Fibroblast of lung (primary cell): ENCODE measurements at places on chromosomes 16 and 17. TPM values are rescaled to one million over a fixed set of nuclear protein-coding genes. Genes with fewer than 3 reads are reported as not detected.
A peak's percentile ranks its signal among the peaks of the same experiment; 100 is the strongest.

GRCh38 chr16:75371171-75371570 lies 62.1 kb downstream of the CFDP1 start:
- no peak overlapping the region for H3K4me3 ChIP-seq
- H3K36me3 ChIP-seq = no peaks in the 10 kb centered on the region
- peaks cover 2% of the 10 kb centered on the region for H3K4me1 ChIP-seq
- no peaks in the 10 kb centered on the region for H3K27me3 ChIP-seq
- H3K27ac ChIP-seq = no peak overlapping the region

DNA sequence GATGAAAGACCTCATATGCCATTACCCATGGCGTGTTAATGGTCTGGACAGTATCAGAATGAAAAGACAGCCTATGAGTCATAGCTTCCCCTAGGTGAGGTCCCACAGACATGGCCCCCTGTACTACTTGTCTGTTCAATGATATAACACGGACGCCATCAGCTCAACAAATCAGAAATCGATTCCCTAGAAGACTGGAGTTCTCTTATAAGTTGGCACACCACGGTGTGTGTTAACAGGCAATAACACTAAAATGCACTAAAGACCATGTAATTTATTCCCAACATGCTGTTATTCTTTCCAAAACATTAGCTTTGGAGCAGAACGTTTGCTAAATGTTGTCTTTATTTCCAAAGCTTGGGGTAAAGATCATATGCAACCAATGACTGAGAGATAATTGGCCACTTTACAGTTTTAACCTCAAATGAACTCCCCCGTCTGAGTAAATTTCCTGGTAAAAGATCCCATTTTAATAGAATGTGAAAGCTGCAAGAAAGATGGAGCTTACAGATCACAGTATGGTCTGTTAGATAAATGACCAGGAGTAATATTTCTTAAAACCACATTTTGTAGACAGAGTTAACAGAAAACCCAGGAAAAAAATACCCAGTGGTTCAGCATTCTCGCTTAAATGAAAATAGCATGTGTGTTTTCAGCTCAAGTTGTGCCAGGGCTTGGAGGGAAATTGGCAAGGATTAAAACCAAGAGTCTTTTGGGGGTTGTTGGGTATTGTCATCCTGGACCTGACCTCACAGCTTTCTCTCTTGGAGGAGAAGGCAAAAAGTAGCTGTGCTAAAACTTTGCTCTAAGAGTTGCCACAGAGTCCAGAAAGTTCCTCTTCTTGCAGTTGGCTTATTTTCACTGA lies 65.9 kb downstream of the PCTP start:
- no peak overlapping the region for H3K27ac ChIP-seq
- no peak for DNase-seq
- no peak overlapping the region for H3K4me3 ChIP-seq
- H3K27me3 ChIP-seq = no peaks in the 10 kb centered on the region
- no peaks in the 10 kb centered on the region for H3K36me3 ChIP-seq
- H3K4me1 ChIP-seq = no peaks in the 10 kb centered on the region

GRCh38 chr17:14201021-14201987 lies 35.4 kb downstream of the CDRT15 start:
- no peaks in the 10 kb centered on the region for H3K36me3 ChIP-seq
- no peak overlapping the region for H3K4me3 ChIP-seq
- H3K4me1 ChIP-seq = no peaks in the 10 kb centered on the region
- no peaks in the 10 kb centered on the region for H3K27me3 ChIP-seq
- no peak overlapping the region for H3K27ac ChIP-seq

DNA sequence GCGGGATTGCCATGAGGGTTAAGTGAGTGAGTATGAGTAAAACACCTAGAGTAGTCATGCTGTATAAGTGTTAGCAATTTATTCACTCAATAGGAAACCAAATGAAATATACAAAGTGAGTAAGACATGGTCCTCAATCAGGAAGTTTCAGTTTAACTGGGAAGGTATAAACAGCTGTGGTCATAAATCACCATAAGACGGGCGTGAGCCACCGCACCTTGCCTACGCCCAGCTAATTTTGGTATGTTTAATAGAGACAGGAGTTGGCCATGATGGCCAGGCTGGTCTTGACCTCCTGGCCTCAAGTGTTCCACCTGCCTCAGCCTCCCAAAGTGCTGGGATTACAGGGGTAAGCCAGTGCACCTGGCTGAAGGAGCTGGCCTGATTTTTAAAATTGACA lies 27.0 kb downstream of the RNF135 start:
- peaks cover 8% of the 10 kb centered on the region for H3K36me3 ChIP-seq
- no peaks in the 10 kb centered on the region for H3K4me1 ChIP-seq
- H3K27me3 ChIP-seq = no peaks in the 10 kb centered on the region
- no peak for DNase-seq

DNA sequence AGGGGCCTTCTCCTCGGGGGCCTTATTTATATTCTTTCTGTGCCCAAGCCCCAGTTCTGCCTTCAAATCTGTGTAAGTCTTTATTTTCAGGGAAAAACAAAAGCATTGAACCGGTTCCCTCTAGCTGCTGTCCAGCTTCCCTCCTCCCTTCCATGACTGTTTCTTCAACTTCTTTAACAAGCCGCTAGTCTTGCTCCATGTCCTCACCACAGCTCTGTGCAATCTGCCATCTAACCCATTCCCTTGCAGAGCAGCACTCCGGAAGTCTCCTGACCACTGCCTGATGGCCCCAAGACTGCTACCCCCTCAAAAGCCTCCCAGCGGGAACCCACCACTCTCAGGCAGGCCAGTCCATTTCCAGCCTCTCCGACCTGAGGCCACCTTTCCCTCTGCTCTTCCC lies 16.9 kb downstream of the EMC8 start:
- H3K27me3 ChIP-seq = no peaks in the 10 kb centered on the region
- peaks cover 10% of the 10 kb centered on the region for H3K4me1 ChIP-seq
- DNase-seq = peak; percentile 40

DNA sequence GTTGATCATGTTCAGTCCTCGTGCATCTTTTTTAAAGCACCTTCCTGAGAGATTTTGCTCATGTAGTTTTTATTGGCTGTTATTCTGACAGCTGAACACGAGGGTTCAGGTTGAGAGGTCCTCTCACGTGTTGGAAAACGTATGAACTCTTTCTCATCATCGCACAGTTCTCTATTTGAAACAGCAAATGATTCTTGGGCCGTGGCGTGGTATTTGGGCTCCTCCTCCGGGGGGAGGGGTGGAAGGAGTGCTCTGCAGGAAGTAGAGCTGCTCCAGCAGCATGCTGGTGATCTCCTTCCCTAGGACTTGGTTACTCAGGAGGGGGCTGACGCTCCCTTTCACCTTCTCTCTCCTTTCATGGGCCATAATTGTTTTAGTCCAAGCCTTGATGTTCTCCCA lies 70.4 kb downstream of the KSR1 start:
- H3K27me3 ChIP-seq = no peaks in the 10 kb centered on the region
- H3K4me1 ChIP-seq = no peaks in the 10 kb centered on the region
- H3K36me3 ChIP-seq = no peaks in the 10 kb centered on the region
- no peak overlapping the region for H3K4me3 ChIP-seq
- H3K27ac ChIP-seq = no peak overlapping the region
- peak; percentile 61 for DNase-seq

- no peak overlapping the region for H3K4me3 ChIP-seq
- no peaks in the 10 kb centered on the region for H3K36me3 ChIP-seq
- H3K4me1 ChIP-seq = peaks cover 7% of the 10 kb centered on the region
- H3K27me3 ChIP-seq = no peaks in the 10 kb centered on the region
- DNase-seq = no peak
- no peak overlapping the region for H3K27ac ChIP-seq
Observed at GRCh38 chr17:67838538-67838937, 13.2 kb downstream of the BPTF start.

- peaks cover 2% of the 10 kb centered on the region for H3K4me1 ChIP-seq
- no peak overlapping the region for H3K27ac ChIP-seq
- DNase-seq = no peak
- no peaks in the 10 kb centered on the region for H3K27me3 ChIP-seq
Observed at GRCh38 chr16:30084816-30085159, 6.9 kb downstream of the TBX6 start.

- H3K36me3 ChIP-seq = no peaks in the 10 kb centered on the region
- no peaks in the 10 kb centered on the region for H3K27me3 ChIP-seq
- no peak for DNase-seq
Observed at GRCh38 chr16:72898216-72898825, 149.6 kb downstream of the ZFHX3 start.

DNA sequence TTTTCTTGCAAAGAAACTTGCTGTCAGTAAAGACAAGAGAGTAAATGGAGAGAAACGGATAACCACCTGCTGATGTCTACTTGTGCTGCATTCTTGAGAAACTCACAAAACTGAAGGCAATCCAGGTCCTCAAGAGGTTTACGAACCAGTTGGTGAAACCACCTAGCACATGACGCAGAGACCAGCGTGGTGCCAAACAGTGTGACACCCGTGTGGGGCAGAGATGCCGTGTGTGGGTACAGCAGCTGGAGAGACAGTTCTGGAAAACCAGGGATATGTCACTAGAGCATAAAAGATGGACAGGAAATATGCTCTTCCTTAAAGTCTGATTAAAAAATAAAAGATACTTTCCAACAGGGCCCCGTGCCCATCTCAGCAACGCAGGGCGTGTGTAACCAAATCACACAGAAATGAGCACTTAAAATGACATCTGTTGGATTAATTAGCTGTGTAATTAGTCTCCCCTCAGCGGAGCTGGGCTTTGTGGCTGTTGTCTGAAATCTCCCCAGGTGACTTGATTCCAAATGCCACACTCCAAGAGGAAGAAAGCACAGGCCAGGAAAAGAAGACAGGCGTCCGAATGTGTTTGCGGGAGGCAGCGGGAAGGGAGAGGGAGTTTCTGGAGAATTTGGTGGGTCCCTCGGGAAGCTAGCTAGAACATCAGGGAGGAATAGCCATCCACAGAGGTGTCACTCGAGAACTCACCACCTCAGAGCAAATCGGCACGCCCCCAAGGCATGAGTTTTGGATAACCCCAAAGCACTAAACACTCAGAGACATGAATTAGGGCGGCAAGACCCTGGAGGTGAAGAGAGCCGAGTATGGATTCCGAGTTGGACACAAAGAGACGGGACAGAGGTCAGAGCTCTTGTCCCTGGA lies 109.8 kb downstream of the ZFHX3 start:
- peak overlapping the region; percentile 93 for H3K27ac ChIP-seq
- no peaks in the 10 kb centered on the region for H3K27me3 ChIP-seq
- no peaks in the 10 kb centered on the region for H3K36me3 ChIP-seq
- no peak for DNase-seq
- no peak overlapping the region for H3K4me3 ChIP-seq

GRCh38 chr16:58615280-58615679 lies 14.3 kb downstream of the CNOT1 start:
- H3K4me1 ChIP-seq = peaks cover 2% of the 10 kb centered on the region
- H3K27me3 ChIP-seq = no peaks in the 10 kb centered on the region
- peaks cover 2% of the 10 kb centered on the region for H3K36me3 ChIP-seq
- no peak overlapping the region for H3K27ac ChIP-seq
- DNase-seq = peak; percentile 24

- H3K27ac ChIP-seq = no peak overlapping the region
- H3K36me3 ChIP-seq = no peaks in the 10 kb centered on the region
- peaks cover 2% of the 10 kb centered on the region for H3K27me3 ChIP-seq
- H3K4me1 ChIP-seq = no peaks in the 10 kb centered on the region
- no peak overlapping the region for H3K4me3 ChIP-seq
Observed at GRCh38 chr17:77651988-77652387, 306.5 kb upstream of the TNRC6C start.

- H3K27me3 ChIP-seq = no peaks in the 10 kb centered on the region
- H3K27ac ChIP-seq = no peak overlapping the region
- peaks cover 14% of the 10 kb centered on the region for H3K36me3 ChIP-seq
- no peak for DNase-seq
- no peaks in the 10 kb centered on the region for H3K4me1 ChIP-seq
Observed at GRCh38 chr16:1495889-1496262, 2.7 kb downstream of the TELO2 start.

Gene IRX3
- total RNA-seq = 0.33 and 0.77 TPM in 2 replicates

Gene OR1A1
- total RNA-seq = not detected in 2 replicates

Gene SLC35G6
- not detected in 2 replicates for total RNA-seq

Gene RNF43
- total RNA-seq = under 0.01 TPM in 1 of 2 replicates, not detected in the other

Gene GCGR
- not detected in 2 replicates for total RNA-seq

Gene KRTAP4-6
- total RNA-seq = not detected in 2 replicates

Gene C1QL1
- total RNA-seq = 1.3 and 1.8 TPM in 2 replicates
